Stimulated activated CD4-positive, alpha-beta T cell treated with anti-CD3 and anti-CD28 coated beads, Interleukin-1b, Interleukin-23, amount 100 ng/mL, for 1 hour (primary cell): ENCODE measurements at places on chromosomes 7 and 10.

- DNase-seq: no peak
These were observed 177.2 kb downstream of the PTN start for GRCh38 chr7:137166363-137166762.

DNA sequence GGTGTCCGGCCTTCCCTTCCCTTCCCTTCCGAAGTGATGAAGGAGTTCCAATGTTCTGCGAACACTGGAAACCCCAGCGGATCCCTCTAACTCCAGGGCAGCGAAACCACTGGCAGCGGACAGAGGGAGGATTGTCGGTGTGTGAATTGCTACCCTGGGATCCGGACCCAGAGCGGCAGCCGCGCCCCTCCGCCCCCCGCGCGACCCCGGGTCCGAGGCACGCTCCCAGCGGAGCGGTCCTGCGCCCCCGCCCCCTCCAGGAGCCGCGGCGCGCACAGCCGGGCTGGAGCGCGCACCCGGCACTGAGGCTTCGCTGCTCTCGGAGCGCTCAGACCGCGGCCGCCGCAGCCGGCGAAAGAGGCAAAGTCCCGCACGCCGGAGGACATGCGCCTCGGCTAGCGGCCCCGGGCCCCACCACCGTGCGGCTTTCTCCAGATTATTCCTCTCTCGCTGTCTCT is at the start of gene PTPRZ1:
Gene PTPRZ1, plus strand, starts transcription at position 331 of the 458 bp plus-strand sequence. CDS start 339 bp downstream, outside the sequence.
- no peak for DNase-seq

DNA sequence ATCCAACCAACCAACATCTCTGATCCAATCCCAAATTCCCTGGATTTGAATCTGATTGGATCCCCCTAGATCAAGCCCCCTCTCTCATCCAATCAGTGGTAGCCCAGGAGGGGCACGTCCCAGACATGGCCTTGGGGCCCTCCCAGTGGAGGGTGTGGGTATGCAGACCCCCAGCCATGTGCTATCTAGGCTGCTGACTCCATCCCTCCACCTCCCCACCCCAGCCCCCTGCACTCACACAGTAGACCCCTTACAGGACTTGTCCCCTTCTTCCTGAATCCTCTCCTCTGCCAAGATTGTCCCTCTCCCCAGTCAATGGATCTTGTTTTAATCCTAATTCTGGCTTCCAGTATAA is 153.4 kb downstream of the OAT start:
- DNase-seq: no peak

DNA sequence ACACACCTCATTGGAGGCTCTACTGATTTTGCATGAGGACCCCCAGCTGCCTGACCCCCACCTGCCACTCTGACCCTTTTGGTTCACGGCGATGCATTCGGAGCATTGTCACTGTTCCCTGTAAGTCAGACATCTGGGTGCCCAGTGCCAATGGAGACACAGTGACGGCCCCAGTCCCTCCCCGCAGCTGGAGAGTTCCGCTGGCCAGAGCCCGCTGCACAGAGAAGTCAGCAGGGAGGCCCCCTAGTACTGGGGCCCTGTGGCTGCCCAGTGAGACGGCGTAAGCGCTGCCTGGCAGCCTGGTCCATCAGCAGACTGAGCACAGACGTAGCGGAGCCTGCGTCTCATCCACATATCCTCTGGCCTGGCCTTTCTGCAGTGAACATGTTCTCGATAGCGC is 77.5 kb downstream of the NKX6-2 start:
- no peak for DNase-seq

DNA sequence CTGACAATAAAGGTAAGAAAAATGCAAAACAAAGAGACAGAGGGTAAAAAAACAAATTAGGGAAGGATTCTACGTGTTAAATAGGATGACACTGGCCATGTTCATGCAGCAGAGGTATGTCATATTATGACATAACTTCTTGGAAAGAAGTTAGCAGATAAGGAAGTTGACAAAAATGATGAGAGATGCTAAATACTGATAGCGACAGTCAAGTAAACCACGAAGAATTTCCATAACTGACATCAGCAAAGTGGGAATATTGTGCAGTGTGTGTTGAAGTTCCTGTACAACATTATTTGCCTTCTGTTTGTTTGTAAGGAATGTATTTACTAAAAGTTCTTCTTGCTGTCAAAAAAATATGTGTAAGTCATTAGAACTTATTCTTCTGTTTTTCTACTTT is 29.5 kb downstream of the MDH2 start:
- no peak for DNase-seq

- no peak for DNase-seq
These were observed 181.1 kb upstream of the IMMP2L start for GRCh38 chr7:111743244-111743847.

- no peak for DNase-seq
These were observed 19.1 kb upstream of the ARMS2 start for GRCh38 chr10:122435212-122435827.
